ENCODE measurements at places on chromosomes 4 and X. TPM values are rescaled to one million over a fixed set of nuclear protein-coding genes. Genes with fewer than 3 reads are reported as not detected.

Gene AVPR2
- not detected for total RNA-seq

Gene DOK7
- total RNA-seq = 2.4 TPM

Gene EGF
- total RNA-seq = not detected

GRCh38 chrX:18290200-18290599 is 64.3 kb downstream of the SCML2 start:
- no peak overlapping the region for H3K4me3 ChIP-seq
- no peak overlapping the region for H3K27ac ChIP-seq
- H3K4me1 ChIP-seq = no peaks in the 10 kb centered on the region
- no peak for DNase-seq
- H3K36me3 ChIP-seq = no peaks in the 10 kb centered on the region
- no peaks in the 10 kb centered on the region for H3K27me3 ChIP-seq

DNA sequence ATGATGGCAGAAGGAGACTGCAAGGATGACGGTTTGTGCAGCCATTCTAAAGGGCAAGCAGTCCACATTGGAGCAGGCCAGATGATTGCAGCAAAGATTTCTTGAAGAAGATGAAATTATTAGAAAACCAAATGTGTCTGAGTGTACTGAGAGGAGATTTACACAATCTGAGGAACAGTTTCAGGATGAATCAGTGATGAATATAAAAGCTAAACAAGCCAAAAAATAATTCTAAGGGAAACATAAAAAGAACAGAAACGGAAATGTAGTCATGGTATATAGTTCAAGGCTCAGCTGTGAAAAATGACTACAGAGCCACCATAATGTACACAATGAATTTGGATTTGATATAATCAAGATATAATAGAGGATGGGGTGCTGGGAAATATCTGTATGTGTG is 168.5 kb downstream of the PDGFC start:
- H3K27ac ChIP-seq = no peak overlapping the region
- no peaks in the 10 kb centered on the region for H3K4me1 ChIP-seq
- no peaks in the 10 kb centered on the region for H3K27me3 ChIP-seq
- H3K36me3 ChIP-seq = no peaks in the 10 kb centered on the region
- no peak for DNase-seq

DNA sequence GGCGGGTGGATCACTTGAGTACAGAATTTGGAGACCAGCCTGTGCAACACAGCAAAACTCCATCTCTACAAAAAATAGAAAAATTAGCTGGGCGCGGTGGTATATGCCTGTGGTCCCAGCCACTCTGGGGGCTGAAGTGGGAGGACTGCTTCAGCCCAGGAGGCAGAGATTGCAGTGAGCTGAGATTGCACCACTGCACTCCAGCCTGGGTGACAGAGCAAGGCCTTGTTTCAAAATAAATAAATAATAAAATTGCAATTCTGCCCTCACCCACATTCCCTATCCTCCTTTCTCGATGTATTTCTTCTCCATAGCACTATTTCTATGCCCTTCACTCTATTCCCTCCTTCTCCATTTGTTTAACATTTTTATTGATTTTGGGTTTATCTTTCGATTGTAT is 8.7 kb upstream of the SLAIN2 start:
- H3K27ac ChIP-seq = no peak overlapping the region
- no peaks in the 10 kb centered on the region for H3K36me3 ChIP-seq
- no peak for DNase-seq
- no peaks in the 10 kb centered on the region for H3K4me1 ChIP-seq
- H3K27me3 ChIP-seq = no peaks in the 10 kb centered on the region

GRCh38 chrX:22314211-22314610 is 41.5 kb downstream of the CBLL2 start:
- no peak for DNase-seq
- no peak overlapping the region for H3K4me3 ChIP-seq
- H3K27me3 ChIP-seq = no peaks in the 10 kb centered on the region
- H3K36me3 ChIP-seq = no peaks in the 10 kb centered on the region

GRCh38 chr4:88419874-88420273 is 37.0 kb upstream of the HERC5 start:
- no peak for DNase-seq
- no peaks in the 10 kb centered on the region for H3K36me3 ChIP-seq
- H3K27ac ChIP-seq = no peak overlapping the region
- no peaks in the 10 kb centered on the region for H3K4me1 ChIP-seq

- DNase-seq = no peak
- H3K4me3 ChIP-seq = no peak overlapping the region
- H3K27ac ChIP-seq = no peak overlapping the region
- no peaks in the 10 kb centered on the region for H3K36me3 ChIP-seq
These were observed 1819.5 kb upstream of the TENM3 start for GRCh38 chr4:180423712-180424057.

DNA sequence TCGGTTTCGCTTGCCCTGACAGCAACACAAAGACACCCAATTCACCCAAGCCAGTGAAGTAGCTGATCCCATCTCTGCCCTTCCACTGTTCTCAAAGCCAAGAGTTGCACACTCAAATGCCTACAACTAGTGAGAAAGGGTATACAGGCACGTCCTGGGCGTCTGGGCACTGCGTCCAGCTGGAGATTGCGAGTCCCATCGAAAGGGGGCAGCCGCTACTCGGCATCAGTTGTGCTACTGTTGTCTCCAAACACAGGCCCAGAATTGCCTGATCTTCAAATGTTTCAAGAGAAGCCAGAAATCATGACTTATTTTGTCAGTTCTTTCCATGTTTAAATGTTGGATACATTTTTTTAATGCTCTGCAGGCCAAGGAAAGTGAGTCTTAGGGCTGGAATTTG is 487.8 kb downstream of the BCOR start:
- no peaks in the 10 kb centered on the region for H3K27me3 ChIP-seq
- no peak overlapping the region for H3K27ac ChIP-seq
- no peaks in the 10 kb centered on the region for H3K36me3 ChIP-seq
- DNase-seq = no peak
- no peak overlapping the region for H3K4me3 ChIP-seq
- no peaks in the 10 kb centered on the region for H3K4me1 ChIP-seq
